ENCODE measurements at places on chromosomes 1 and 21. TPM values are rescaled to one million over a fixed set of nuclear protein-coding genes. Genes with fewer than 3 reads are reported as not detected.

Gene AMY1A
- total RNA-seq: not detected

- peak; percentile 89 for DNase-seq
Observed at GRCh38 chr1:61588736-61589672, 135.9 kb downstream of the TM2D1 start.

- no peak for DNase-seq
Observed at GRCh38 chr21:28537371-28538079, 455.2 kb downstream of the LTN1 start.

DNA sequence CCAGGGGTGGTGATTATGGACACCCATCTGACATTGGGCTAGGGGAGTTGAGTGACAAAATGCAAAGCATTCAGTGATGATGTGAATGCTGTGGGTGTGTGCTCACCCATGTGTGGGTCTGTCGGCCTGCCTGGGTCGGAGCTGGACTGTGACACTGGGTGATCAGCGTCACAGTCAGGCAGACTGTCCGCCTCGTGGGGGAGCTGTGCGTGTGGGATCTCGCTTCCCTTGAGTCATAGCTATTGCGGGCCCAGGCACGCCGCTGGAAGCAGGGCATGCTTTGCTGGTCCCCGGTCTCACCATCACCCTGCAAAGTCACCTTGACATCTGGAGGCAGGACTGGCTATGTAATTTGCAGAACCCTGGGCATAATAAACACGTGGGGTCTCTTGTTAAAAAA lies 156.9 kb upstream of the IGSF21 start:
- DNase-seq: no peak

DNA sequence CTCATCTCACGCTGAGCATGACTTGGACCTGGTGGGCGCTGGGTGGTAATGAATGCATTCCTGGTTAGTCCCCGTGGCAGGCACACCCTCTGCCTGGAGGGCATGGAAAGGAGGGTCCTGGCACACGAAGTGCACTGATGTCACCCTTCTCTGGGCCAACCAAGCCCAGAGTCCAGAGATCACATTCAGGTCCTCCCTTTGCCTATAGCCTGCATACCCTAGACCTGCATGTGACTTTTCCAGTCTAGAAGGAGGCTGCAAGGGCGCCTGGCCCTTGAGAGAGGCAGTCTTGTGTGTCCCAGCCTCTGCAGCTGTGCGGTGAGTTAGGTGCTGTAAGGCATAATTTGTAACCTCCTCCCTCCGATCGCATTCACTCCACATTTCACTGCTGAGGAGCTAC lies 22.1 kb downstream of the PADI2 start:
- DNase-seq: no peak

Gene SLAMF1
- total RNA-seq: 0.21 TPM

- DNase-seq: no peak
Observed at GRCh38 chr21:41651830-41652229, 115.0 kb downstream of the RIPK4 start.

DNA sequence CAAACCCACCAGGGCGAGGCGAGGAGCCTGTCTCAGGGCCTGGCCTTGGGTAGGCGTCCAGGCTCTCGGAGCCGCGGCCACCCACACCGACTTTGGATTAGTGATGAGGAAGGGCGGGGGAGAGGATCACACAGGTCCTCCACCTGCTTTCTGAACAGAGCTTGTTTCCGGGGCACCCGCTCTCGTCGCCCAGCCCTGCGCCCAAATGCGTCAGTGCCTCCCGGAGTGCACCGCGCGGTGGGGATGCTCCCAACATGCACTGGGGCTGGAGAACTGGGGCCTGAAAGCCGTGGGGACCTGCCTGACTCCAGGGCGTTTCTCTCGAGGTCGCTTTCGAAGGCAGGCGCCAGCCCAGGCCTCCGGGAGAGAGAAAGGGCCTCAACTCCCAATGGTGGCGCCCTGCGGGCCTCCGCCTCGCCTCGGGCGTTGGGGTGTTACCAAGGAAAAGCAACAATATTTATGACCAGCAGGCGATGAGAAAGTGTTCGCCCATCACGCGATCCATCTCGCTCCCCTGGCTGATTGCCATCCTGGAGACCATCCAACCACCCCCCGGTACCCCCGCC lies 8.9 kb upstream of the LHX8 start:
- peak; percentile 21 for DNase-seq

DNA sequence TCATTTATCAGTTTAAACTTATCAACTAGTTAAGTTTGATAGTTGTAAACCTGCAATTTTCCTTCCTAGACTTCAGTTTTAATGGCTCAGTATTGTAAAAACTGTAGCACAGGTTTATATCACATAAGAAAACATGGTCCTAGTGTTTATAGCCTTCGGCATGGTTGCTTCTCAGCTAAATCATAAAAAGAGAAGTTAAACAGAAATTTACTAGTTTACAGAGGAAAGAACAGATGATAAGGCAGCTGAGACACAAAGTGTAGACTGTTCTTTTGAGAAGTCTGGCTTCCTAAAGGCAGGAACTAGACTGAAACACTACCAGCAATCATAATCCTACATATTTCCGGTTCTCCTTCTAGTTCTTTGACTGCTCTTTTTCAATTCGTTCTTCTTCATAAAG lies 39.8 kb downstream of the WNT2B start:
- DNase-seq: no peak

DNA sequence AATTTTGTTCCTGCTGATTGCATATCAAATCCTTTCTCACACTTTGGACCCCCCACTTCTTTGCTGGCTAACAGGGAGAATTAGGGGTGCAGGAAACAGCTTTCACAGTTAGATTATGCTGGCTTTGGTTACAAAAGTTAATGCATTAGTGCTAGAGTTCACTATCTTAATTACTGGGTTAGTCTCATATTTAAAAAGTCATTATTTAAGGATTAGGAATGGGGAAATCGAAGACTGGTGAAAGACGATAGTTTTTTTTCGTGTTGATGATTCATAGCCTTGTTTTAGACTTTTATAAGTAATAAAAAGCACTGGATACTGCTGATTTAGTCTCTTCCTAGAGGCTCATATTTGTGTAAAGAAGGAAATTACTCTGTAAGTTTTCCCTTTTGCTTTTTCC lies 11.6 kb downstream of the ST6GALNAC3 start:
- no peak for DNase-seq

DNA sequence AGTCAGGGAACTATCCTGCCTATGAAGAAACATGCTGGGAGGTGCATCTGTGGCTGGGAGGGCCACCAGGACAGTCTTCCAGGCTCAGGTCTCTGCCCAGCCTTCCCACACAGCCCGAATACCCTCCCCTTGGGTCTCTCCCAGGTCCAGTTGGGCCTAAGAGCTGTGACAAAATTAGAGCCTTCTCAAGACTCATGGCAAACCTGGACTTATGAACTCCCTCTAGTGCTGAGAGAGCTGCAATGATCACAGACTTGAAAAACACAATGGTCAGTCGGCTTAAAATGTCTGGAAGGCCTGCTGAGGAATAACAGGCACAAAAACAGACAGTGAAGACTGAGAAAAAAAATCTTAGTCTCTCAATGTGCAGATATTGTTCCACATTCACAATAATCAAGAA lies 325.1 kb downstream of the BRINP2 start:
- no peak for DNase-seq

DNA sequence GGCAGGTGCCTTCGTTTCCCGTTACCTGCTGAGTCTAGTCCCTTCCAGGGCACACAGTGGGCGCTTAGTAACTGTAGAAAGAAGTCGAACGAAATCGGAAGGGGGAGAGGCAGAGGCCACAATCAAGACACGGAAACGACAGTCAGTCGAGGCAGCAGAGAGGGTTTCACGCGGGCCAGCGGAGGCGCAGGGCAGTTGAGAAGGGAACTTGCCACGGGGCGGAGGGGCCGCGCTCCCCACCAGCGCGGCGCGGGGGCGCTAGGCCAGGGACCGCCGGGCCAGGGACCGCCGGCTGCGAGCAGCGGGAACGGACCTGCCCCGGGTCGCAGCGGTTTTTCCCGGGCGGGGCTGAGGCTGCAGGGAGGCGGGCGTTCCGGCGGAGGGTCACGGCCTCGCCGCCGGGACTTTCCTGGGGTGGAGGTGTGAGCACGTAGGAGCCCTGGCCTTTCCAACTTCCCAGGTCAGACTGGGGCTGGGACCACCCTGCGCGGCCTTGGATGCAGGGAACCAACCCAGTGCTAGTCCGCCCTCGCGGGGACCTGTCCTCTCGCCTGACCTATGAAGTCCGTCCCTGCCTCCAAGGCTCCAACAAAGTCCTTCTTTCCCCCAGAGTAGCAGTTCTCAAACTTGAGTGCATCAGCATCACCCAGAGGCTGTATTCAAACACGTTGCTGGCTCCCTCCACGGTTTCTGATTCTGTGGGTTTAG lies 150.1 kb upstream of the FGGY start:
- peak; percentile 44 for DNase-seq

Gene KRTAP21-2
- not detected for total RNA-seq

Gene IVL
- total RNA-seq: 7.7 TPM

Gene LCE1D
- total RNA-seq: not detected

DNA sequence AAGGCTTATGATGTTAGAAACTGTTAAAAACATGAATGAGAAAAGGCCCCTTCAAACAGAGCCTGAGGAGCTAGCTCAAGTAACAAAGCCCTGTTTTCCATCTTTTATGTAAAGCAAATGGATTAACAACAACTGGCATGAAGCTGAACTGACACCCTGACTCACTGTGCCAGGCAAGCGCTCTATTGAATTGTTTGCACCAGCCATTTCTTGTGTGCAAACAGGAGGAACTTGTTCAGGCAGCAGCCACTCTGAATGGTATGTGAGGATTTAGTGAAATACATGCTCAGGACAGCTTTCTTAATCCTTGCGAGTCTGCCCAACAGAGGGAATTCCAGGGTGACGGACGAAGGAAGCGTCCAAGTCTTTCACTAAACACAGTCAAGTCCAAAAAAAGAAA lies 291.1 kb upstream of the ADGRL2 start:
- DNase-seq: peak; percentile 76

DNA sequence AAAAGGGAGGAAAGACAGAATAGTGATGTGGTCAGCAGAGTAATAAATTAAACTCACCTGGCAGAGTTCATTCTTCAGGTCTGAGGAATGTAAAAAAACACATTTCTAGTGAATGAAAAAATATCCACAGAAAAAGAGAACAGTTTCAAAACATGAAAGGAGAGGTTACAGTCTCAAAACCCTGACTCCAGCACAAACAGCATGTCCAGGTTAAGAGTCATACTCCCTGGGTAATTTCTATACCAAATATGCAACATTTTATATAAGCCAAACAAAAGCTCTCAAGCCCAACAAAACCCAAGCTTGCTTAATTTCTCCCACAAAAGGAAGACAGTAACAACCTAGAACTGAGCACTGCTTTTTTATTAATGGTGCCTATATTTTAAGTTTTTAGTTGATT lies 173.0 kb downstream of the NTMT2 start:
- DNase-seq: no peak

DNA sequence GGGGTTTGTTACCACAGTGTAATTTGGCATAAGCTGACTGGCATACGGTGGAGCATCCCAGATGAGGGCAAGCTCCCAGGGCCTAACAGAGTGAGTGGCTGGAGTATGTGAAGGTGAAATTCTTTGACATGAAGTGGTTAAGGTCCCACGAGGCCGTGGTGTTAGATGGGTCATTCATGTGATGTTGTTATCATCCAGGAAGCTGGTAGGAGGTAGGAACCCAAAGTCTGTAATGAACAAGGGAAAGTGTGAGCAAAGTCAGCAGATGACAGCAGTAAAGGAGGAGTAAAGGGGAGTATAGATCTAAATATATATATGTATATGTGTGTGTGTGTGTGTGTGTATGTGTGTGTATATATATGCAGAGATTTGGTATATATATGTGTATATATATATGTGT lies 47.6 kb downstream of the MDM4 start:
- no peak for DNase-seq

Gene DIP2A
- total RNA-seq: 36.1 TPM

GRCh38 chr1:57102561-57103326 lies 136.9 kb upstream of the C8B start:
- DNase-seq: no peak

- no peak for DNase-seq
Observed at GRCh38 chr1:45429561-45430159, 61.3 kb downstream of the TESK2 start.

GRCh38 chr1:199553104-199553503 lies 474.4 kb upstream of the NR5A2 start:
- peak; percentile 12 for DNase-seq

DNA sequence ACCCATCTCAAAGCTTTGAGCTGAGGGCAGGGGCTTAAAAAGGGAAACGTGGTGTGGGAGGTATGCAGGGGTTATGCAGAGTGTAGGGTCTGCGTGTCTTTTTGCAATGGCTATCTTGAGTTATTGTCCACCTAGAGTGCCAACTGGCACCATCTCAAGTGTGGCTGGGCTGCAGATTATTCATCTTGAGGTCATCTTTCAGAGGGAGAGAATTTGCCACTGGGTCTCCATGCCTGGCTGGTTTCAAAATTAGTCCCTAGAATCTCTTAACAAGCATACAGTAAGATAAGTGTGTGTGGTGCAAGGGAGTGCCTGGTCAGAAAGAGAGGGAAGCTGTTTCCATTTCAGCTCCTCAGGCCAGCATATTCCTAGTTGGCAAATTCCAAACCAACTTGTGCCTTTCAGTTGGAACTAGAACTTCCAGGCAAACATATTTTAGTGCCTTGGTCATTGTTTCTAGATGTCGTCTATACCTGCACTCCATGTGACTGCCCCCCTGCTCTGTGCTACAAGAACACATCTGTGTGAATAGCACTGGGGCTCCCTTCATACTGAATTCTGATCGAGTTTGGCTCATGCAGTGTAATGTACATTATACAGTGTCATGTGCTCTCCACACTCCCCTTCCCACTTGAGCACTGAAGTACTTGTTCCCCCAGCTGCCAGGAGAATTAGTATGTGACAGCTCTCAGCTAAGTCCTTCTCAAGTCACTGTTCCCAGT lies 5.0 kb upstream of the OR2T8 start:
- DNase-seq: peak; percentile 17

Gene NR1I3
- not detected for total RNA-seq

DNA sequence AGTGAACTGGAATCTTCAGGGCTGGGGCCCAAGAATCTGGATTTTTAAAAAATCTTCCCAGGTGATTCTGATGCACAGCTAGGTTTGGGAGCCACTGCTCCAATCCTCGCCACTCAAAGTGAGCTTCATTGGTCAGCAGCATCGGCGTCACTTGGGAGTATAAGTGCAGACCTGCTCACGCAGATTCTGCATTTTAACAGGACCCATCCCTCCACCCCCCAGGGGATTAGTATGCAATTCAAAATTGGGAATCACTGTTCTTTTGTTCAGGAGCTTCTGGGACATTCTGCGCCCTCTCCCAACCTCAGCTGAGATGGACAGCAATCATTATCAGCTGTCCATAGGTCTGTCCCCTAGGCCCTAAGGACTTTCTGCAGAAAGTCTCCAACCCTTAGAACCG lies 53.5 kb downstream of the LGR6 start:
- DNase-seq: no peak

Gene TSPAN2
- total RNA-seq: 14.0 TPM

Gene GOLT1A
- not detected for total RNA-seq

Gene PLEKHA6
- total RNA-seq: 4.4 TPM

DNA sequence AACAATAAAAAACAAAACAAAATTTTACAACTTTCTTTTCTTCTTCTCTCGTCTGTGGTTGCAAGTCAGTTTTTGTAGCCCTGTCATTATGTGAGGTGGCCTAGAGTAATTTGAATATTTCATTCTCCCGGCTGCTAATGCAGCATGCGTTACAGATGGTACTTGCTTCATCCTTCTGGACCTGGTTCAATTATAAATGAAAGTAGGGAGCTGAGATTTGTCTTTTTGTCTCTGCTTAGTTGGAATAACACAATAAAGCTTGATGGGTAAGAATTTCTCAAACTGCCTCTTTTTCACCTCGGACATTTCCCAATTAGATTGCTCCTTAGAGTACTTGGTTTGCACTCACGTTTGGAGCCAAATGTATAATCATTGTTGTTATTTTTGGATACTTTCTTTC lies 201.6 kb downstream of the PBX1 start:
- no peak for DNase-seq

Gene SIPA1L2
- 71.3 TPM for total RNA-seq

Gene ZNF697
- total RNA-seq: 15.0 TPM

Gene DIRAS3
- total RNA-seq: 10.3 TPM

Data from tongue (tissue), 3 donors.